ENCODE measurements at places on chromosomes 11 and 22. TPM values are rescaled to one million over a fixed set of nuclear protein-coding genes. Genes with fewer than 3 reads are reported as not detected.

GRCh38 chr11:4181782-4182721 is 87.5 kb downstream of the RRM1 start:
- no peak overlapping the region for H3K4me3 ChIP-seq
- no peaks in the 10 kb centered on the region for H3K27me3 ChIP-seq
- no peaks in the 10 kb centered on the region for H3K36me3 ChIP-seq
- H3K4me1 ChIP-seq, result no peaks in the 10 kb centered on the region

- peak overlapping the region; percentile 99 for H3K4me3 ChIP-seq
- H3K27me3 ChIP-seq, result peaks cover 13% of the 10 kb centered on the region
- H3K27ac ChIP-seq, result peak overlapping the region; percentile 94
- H3K4me1 ChIP-seq, result peaks cover 31% of the 10 kb centered on the region
Measured at GRCh38 chr22:24952837-24953383, 394 bp downstream of the KIAA1671 start.

DNA sequence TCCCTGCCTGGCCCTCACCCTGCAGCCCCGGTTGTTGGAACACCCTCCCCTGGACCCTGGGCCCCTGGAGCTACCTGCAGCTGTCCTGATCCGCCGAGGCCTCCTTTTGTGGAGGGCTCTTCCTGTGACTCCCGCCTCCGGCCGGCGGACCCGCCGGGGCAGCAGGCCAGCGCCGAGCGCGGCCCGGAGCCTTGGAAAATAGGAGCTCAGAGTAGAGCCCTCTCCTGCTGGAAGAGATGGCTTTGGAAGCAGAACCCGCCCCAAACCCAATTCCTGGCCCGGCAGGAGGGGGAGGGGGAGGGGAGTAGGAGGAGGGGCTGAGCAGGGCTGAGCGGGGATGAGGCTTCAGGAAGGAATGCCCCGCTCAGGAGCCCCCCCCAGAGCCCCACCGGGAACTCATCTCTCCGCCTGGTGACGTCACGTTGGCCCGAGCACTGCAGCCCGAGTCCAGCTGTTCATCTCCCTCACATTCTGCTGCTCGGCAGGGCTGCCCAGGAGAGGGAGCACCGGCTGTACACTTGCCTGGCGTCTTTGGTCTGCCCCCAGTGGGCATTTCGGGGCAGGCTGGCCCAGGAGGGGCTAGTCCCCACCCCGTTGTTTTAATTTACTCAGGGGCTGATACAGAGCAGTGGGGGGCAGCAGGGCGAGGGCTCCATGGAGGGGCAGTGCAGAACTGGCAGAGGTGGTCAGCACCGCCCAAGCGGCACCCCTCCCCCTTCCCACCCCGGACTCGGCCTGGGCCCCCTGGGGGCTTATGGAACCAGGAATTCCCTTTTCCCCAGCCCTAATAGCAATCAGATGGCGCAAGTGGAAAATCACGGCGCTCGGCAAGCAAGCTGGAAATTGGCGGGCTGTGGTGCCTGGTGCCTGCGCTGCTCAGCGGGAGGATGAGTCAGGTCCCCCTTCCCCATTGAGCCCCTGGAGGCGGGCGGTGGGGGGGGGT is at the start of gene MRGPRF:
MRGPRF (minus strand) TSS at position 238 of the 943 bp plus-strand sequence. CDS start 3,345 bp downstream, outside the sequence.
- H3K4me3 ChIP-seq, result peak within 1 kb of the TSS; percentile 39
- H3K27me3 ChIP-seq, result peaks cover 8% of the 10 kb centered on the region
- peaks cover 20% of the 10 kb centered on the region for H3K4me1 ChIP-seq
- no peak within 1 kb of the TSS for H3K27ac ChIP-seq
- H3K36me3 ChIP-seq, result no peaks in the 10 kb centered on the region
- DNase-seq, result no peak

OTOG gene
- 0.21 TPM for total RNA-seq

FXYD6 gene
- total RNA-seq, result 22.9 TPM
